ENCODE measurements at places on chromosomes 11 and 22. TPM values are rescaled to one million over a fixed set of nuclear protein-coding genes. Genes with fewer than 3 reads are reported as not detected.

Gene ASCL2
- 1.3 TPM for total RNA-seq

Gene PRG2
- total RNA-seq: 1.1 TPM

Gene KRTAP5-11
- total RNA-seq: not detected

Gene CELSR1
- total RNA-seq: 9.0 TPM

Gene OR4D5
- total RNA-seq: not detected

Gene DDX17
- 612 TPM for total RNA-seq

Gene TTC28
- total RNA-seq: 6.2 TPM

Gene FIBIN
- total RNA-seq: not detected

Gene OR5P2
- not detected for total RNA-seq

Gene LRRC56
- total RNA-seq: 7.1 TPM

Gene CRYBA4
- not detected for total RNA-seq

Gene YWHAH
- total RNA-seq: 48.9 TPM

Gene PNPLA5
- total RNA-seq: not detected

Gene NADSYN1
- total RNA-seq: 146 TPM

Gene MFRP
- total RNA-seq: not detected

Gene RCOR2
- not detected for total RNA-seq

Gene PATE2
- not detected for total RNA-seq

Gene SMIM35
- 1.9 TPM for total RNA-seq

DNA sequence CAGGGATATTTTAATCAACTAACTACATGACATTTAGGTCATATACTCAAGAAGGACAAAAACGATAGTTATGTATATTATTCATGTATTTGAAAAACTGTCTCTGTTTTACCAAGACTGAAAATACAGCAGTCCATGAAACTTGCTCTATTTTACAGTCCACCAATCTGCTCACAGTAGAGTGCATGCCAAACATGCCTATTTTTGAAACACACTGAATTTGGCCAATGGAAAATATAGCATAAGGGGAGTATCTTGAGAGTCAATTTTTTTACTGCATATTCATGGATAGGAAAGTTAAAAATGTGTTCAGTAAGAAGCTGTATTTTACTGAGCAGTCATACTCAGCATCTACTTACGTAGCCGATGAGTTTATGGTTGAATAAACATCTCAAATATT lies 621.2 kb upstream of the CHORDC1 start:
- H3K27me3 ChIP-seq: no peaks in the 10 kb centered on the region
- H3K4me3 ChIP-seq: no peak overlapping the region
- no peaks in the 10 kb centered on the region for H3K4me1 ChIP-seq
- no peak for DNase-seq

- DNase-seq: no peak
- no peak overlapping the region for H3K4me3 ChIP-seq
- H3K27me3 ChIP-seq: no peaks in the 10 kb centered on the region
- H3K36me3 ChIP-seq: peaks cover 32% of the 10 kb centered on the region
- no peak overlapping the region for H3K27ac ChIP-seq
- H3K4me1 ChIP-seq: no peaks in the 10 kb centered on the region
Observed at GRCh38 chr22:46407748-46408147, 72.2 kb downstream of the TRMU start.

DNA sequence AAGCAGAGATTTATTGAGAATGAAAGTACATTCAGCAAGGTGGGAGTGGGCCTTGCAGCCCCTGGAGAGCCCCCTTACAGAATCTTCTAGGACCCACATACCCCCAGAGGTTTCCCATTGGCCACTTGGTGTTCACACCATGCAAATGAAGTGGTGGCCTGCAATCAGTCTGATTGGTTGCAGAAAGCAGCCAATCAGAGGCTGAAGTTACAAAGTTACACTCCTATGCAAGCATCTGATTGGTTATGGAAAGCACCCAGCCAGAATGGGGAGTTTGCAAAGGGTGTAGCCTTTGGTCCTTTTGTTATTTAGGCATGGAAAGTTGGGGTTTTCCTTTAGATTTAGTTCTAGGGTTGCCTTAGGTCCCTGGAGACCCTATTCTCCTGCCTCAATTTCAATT lies 34.9 kb downstream of the UVRAG start:
- H3K27me3 ChIP-seq: no peaks in the 10 kb centered on the region
- no peak for DNase-seq
- H3K4me3 ChIP-seq: peak overlapping the region; percentile 8
- H3K36me3 ChIP-seq: peaks cover 61% of the 10 kb centered on the region
- H3K4me1 ChIP-seq: peaks cover 59% of the 10 kb centered on the region

GRCh38 chr11:60121264-60121663 lies 32.8 kb downstream of the MS4A2 start:
- no peak for DNase-seq
- H3K27ac ChIP-seq: no peak overlapping the region
- no peak overlapping the region for H3K4me3 ChIP-seq
- H3K4me1 ChIP-seq: peaks cover 26% of the 10 kb centered on the region

DNA sequence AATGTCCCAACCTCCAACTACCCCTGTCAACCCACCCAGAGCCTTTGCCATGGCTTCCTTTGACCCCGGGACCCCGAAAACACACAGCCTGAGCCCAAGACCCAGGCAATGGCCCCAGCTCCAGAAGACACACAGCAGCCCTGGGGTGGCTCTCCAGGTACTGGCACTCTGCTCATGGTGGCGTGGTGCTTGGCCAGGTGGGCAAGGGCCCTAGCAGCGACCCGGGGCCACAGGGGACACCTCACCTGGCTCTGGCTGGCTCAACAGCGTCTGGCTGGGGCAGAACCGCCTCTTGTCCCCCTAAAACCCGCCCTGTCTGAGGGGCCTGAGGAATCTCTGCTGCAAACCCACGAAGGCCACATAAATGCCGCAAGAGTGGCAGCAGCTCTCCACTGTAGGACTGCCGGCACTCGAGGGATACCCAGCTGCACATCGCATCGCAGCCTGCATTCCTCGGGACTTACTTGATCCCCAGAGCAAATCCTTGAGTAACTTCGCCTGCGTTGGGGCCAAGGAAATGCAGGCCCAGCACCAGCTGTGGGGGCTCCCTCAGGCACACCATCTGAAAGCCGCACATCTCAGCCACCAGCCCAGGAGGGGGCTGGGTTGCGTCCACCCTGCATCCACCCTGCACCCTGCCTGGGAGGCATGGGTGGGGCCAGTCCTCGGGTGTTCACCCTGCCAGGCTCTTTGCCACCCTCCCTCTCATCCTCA lies 23.1 kb upstream of the GNB1L start:
- DNase-seq: no peak
- no peak overlapping the region for H3K4me3 ChIP-seq
- H3K36me3 ChIP-seq: no peaks in the 10 kb centered on the region
- no peaks in the 10 kb centered on the region for H3K4me1 ChIP-seq
- no peaks in the 10 kb centered on the region for H3K27me3 ChIP-seq

DNA sequence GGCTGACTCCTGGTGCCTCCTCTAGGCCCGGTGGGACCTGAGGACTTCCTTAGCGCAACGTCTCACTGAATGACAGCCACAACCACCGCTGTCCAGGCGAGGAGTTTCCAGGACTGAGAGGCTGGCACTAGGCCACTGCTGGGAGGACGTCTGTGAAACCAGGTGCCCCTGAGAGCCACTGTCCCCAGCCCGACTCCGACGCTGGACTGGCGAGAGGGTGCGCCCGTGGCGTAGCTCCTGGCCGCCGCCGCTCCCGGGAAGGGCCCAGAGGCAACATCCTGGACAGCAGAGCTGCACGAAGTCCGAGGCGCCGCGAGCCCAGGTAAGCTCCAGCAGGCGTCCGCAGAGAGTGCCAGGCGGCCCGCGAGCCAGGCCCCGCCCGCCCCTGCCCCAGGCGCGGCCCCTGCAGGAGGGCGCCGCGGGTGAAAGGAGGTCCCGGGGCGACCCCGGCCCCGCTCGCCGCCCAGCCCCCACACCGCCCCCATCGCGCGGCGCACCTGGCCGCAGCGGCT lies 525 bp downstream of the DGCR2 start:
- H3K4me3 ChIP-seq: peak overlapping the region; percentile 89
- peaks cover 12% of the 10 kb centered on the region for H3K36me3 ChIP-seq
- peak overlapping the region; percentile 74 for H3K27ac ChIP-seq
- peaks cover 56% of the 10 kb centered on the region for H3K4me1 ChIP-seq

DNA sequence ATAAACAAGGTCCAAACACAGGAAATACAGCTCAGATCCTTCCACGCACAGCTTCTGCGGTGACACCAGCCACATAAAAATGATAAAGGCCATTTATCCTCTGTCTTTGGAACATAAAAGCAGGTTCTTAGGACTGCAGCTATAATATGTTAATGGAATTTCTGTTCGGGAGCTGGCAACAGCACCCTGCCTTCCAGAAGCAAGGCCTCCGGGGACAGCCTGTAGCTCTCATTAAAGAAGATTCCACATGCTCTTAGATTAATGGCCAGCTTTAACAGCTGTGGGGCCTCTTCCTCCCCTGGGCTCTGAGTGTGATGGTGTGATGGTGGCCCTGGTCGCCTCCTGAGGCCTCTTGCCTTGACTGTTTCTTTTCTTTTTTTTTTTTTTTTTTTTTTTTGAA lies 137.3 kb downstream of the CACNA1I start:
- peaks cover 3% of the 10 kb centered on the region for H3K4me1 ChIP-seq
- peaks cover 5% of the 10 kb centered on the region for H3K27me3 ChIP-seq
- no peaks in the 10 kb centered on the region for H3K36me3 ChIP-seq

DNA sequence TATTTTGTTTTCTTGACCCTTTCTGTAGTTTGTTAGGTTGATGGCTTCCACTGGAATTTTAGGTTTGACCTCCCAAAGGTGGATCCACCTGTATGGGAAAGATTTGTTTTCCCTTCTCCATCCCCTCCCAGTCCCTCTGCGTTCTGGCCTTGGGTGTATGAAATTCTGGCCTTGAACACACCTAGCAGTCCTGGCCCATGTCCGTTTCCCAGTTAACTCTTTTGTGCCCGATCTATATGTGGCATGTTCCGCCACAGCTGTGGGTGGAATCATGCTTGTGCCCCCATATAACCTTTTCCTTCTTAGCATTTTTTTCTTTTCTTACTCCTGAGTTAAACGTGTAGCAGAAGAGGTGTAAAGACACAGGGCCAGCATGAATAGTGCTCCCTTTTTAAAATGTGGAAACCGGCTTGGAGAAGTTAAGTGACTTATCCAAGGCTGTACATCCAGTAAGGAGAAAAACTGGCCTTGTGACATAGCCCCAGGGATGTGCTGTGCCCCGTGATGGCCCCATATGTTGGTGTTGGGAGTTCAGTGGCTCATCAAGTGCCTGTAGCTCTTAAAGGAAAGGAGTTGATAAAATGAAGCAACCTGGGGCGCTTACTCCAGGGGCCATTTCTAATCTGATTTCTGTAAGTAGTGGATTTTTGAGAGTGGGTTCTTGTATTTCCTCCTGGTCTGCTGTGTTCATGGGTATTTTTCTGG lies 39.3 kb downstream of the ZNRF3 start:
- no peak overlapping the region for H3K4me3 ChIP-seq
- no peaks in the 10 kb centered on the region for H3K36me3 ChIP-seq
- H3K27me3 ChIP-seq: peaks cover 10% of the 10 kb centered on the region
- no peak for DNase-seq

DNA sequence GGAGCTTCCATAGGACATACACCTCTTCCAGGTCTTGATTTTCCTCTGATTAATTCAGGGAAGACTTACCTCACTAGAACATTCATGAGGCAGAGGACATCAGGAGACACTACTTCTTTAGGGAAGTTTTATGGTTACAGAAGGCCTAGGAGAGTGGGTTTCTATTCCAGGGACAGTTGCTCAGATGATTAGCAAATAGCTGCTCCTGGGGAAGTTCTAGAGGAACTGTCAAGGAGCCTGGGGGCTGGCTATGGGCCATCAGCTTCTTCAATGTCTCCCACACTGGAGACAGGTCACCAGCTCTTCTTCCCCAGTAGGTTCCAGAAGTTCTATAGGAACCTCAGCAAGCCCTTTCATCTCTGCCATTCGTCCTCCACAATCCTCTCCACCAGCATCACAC lies 11.5 kb upstream of the OR10A5 start:
- no peak overlapping the region for H3K27ac ChIP-seq
- H3K4me3 ChIP-seq: no peak overlapping the region
- H3K4me1 ChIP-seq: peaks cover 20% of the 10 kb centered on the region
- DNase-seq: no peak
- H3K27me3 ChIP-seq: no peaks in the 10 kb centered on the region
- no peaks in the 10 kb centered on the region for H3K36me3 ChIP-seq

- no peak overlapping the region for H3K27ac ChIP-seq
- H3K36me3 ChIP-seq: no peaks in the 10 kb centered on the region
- H3K4me1 ChIP-seq: no peaks in the 10 kb centered on the region
- H3K4me3 ChIP-seq: no peak overlapping the region
- DNase-seq: no peak
Observed at GRCh38 chr11:93974759-93975158, 46.4 kb upstream of the HEPHL1 start.

- DNase-seq: no peak
- H3K36me3 ChIP-seq: no peaks in the 10 kb centered on the region
- H3K27ac ChIP-seq: no peak overlapping the region
- no peak overlapping the region for H3K4me3 ChIP-seq
Observed at GRCh38 chr22:32318361-32318760, 39.3 kb upstream of the RFPL3 start.

- peaks cover 1% of the 10 kb centered on the region for H3K27me3 ChIP-seq
- no peak overlapping the region for H3K4me3 ChIP-seq
- no peaks in the 10 kb centered on the region for H3K4me1 ChIP-seq
- no peak overlapping the region for H3K27ac ChIP-seq
- no peaks in the 10 kb centered on the region for H3K36me3 ChIP-seq
- DNase-seq: no peak
Observed at GRCh38 chr11:70092959-70093715, 15.0 kb downstream of the ANO1 start.

DNA sequence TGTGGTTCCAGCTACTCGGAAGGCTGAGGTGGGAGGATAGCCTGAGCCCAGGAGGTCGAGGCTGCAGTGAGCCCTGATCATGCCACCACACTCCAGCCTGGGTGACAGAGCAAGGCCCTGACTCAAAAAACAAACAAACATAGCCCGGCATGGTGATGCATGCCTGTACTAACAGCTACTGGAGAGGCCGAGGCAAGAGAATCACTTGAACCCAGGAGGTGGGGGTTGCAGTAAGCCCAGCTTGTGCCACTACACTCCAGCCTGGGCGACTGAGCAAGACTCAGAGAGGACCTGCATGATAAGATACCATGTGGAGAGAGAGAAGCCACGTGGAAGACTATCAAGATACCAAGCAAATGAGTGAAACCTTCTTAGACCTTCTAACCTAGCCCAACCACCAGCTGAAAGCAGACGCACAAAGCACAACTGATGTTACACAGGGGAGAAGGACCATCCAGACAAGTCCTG lies 36.1 kb downstream of the AMBRA1 start:
- DNase-seq: no peak
- no peak overlapping the region for H3K27ac ChIP-seq
- no peak overlapping the region for H3K4me3 ChIP-seq
- H3K27me3 ChIP-seq: no peaks in the 10 kb centered on the region

- H3K4me1 ChIP-seq: peaks cover 89% of the 10 kb centered on the region
- no peaks in the 10 kb centered on the region for H3K36me3 ChIP-seq
- no peaks in the 10 kb centered on the region for H3K27me3 ChIP-seq
- H3K4me3 ChIP-seq: no peak overlapping the region
- H3K27ac ChIP-seq: no peak overlapping the region
Observed at GRCh38 chr22:43002202-43002586, 12.8 kb downstream of the PACSIN2 start.

GRCh38 chr11:100810146-100810545 lies 123.1 kb downstream of the ARHGAP42 start:
- no peaks in the 10 kb centered on the region for H3K27me3 ChIP-seq
- no peaks in the 10 kb centered on the region for H3K4me1 ChIP-seq
- H3K27ac ChIP-seq: no peak overlapping the region
- H3K4me3 ChIP-seq: no peak overlapping the region
- no peaks in the 10 kb centered on the region for H3K36me3 ChIP-seq

GRCh38 chr11:16834384-16834783 lies 95.9 kb downstream of the C11orf58 start:
- H3K4me1 ChIP-seq: no peaks in the 10 kb centered on the region
- H3K27ac ChIP-seq: no peak overlapping the region
- no peak for DNase-seq
- no peak overlapping the region for H3K4me3 ChIP-seq

GRCh38 chr22:19003508-19003907 lies 67.4 kb upstream of the PRODH start:
- H3K27ac ChIP-seq: no peak overlapping the region
- H3K4me3 ChIP-seq: no peak overlapping the region
- DNase-seq: no peak
